ENCODE measurements at places on chromosomes 2 and 18.

DNA sequence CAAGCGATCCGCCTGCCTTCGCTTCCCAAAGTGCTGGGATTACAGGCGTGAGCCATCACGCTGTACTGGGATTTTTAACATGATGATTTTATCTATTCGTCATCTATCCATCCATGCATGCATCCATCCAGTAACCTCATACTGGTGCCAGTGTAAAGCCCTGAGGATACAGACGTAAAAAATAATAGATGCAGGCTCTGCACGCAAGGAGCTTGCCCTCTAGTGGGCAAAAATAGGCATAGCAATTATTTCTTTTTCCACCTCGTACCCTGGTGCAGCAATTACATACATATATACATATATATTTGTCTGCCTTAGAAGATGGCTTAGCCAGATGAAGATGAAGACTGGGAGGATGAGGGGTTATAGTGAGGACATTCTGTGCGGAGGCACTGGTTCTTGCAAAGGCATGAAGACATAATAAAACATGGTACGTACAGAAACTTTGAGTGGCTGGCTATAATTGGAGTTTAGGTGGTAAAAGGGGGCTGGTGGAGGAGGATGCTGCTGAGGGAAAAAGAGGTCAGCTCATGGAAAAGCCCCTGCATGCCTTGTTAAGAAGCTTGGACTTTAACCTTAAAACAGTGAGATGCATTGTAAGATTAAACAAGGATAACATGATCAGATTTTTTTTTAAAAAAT is 19.6 kb upstream of the RPIA start:
- DNase-seq, result peak; percentile 45

DNA sequence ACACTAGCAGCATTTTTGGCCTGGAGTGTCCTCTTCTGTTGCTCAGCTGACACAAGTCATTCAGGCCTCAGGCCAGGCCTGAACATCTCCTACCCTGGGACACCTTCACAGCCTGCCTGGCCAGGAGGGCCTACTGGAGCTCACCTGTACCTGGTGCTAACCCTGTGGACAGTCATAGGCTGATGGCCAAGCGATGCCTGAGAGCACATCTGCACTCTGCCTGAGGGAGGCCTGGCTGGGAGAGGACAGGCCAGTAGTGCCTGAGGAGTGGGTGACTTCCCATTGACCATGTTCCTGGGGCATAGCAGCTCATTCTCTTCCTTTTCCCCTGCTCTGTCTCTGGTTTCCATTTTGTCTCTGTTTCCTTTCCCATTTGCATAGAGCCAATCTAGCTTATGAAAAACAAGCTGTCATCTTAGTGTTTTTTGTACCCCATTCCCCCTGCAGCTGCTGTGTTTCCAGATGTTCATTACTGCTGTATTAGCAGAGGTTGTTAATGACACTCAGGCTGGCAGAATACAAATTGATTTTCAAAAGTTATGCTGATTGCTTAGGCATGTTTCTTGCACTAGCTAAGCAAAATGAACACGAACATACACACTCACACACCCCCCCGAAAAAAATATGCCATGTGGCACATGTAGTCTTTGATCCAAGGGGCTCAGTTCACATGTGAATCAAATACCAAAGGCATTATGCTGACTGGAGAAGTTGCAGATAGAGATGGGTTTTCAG is 149.7 kb upstream of the HS6ST1 start:
- DNase-seq, result no peak

DNA sequence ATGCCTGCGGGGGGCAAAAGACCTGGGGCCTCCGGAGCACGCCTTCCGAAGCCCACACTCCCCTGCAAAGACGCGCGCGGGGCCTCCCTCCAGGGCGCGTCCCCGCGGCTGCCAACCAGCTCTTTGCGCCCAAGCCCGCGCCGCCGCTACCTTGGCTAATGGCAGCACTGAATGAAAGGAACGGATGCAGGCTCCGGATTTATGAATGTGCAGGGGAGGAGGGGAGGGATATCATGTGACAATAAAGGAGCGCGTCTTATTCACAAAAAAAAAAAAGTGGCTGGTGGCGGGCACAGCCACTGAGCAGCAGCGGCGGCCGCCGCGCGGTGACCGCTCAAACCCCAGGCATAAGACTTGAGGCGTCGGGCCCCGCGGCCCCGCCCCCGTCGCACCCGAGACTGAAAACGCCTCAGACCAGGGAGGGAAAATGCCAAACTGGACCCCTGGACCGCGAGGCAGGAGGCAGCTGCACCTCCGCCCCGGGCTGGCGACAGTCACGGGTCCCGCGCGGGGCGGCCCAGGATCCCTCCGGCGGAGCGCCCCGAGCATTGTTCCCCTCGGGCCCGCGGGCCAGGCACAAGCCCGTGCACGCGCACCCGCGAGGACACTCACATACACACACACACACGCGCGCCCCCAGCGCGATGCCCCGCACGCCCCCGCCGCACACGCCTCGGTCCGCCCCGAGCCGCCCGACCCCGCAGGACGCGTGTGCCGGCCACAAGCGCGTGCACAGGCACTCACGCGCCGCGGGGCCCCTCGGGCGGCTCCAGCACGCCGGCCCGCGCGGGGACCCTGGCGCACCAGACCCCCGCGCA is 1.6 kb downstream of the SPRED2 start:
- DNase-seq, result no peak

DNA sequence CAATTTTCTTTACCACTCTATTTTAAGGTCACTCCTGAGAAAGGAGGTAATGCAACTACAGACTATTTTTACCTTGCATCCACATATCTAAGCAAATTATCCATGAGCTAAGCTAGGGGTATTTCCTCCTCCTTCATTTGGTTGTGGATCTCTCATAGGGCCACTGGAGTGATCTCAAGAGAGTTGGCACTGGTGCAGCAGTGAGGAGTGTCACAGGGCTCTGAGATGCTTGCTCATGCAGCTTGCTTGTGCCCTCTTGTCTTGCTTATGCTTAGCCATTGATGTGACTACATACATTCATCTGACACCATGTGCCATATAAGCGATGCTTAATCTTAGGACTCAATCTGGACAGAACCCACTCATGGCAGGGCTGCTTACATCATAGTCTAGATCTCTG is 950.3 kb downstream of the TSN start:
- no peak for DNase-seq

DNA sequence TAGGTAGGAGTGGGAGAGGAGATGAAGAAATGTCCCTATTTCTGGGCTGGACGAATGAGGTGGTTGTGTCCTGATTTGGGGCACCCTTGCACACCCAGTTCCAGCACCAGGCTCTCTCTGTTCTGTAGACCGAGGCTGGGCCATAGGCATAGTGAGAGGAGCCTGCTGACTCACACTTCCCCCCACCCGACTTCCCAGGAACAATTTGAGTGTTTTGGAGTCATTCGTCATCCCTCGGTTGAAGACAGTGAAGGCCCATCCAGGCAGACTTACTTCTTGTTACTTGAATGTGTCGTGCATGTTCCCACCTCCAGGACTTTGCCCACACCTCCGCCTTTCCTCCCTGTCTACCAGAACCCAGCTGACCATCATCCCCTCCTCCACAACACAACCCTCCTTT is 179.1 kb downstream of the HAUS1 start:
- DNase-seq, result no peak

GRCh38 chr2:151767536-151767935 is 33.3 kb upstream of the NEB start:
- DNase-seq, result no peak

- DNase-seq, result no peak
These were observed 6.0 kb upstream of the FAM117B start for GRCh38 chr2:202628646-202629198.

- DNase-seq, result peak; percentile 24
These were observed 129.2 kb downstream of the IKZF2 start for GRCh38 chr2:213021971-213022899.

GRCh38 chr2:218448934-218449333 is 30.0 kb downstream of the VIL1 start:
- peak; percentile 6 for DNase-seq

DNA sequence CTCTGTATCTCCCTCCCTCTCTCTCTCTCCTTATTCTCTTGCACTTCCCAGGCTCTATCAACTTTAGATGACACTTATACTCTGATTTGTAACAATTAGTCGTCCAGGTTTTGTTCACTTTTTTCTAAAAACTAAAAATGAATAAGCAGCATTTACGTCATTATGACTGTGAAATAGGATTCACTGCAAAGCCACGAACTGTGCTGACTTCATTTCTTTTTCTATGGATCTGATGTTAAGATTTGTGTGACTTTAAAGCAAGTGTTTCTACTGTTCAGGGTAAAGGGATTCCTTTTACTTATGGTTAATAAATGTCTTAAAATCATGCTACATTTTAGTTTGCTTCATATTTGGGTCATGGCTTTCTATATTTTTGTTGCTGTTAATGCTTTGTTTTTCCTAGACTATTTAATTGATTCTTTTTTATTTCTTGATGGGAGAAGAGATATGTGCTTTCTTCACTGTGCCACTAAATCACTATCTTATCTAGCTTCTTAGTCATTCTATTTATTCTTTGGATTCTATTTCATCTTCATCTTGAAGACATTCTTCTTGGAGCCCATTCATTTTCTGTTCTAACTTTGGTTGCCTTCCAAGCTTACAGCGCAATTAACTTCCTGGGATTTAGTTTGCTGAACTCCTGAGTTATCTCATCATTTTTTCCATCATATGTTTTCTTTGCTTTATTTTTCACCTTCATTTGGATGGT is 480.4 kb upstream of the TRIB2 start:
- peak; percentile 44 for DNase-seq

Data from NCI-H226 (cell line).